B cell (primary cell): ENCODE measurements at places on chromosomes 3 and 15. TPM values are rescaled to one million over a fixed set of nuclear protein-coding genes. Genes with fewer than 3 reads are reported as not detected.

The COLQ gene
- 2.5 TPM in 2 replicates for polyA plus RNA-seq

The PPIB gene
- polyA plus RNA-seq: 176 and 179 TPM in 2 replicates

DNA sequence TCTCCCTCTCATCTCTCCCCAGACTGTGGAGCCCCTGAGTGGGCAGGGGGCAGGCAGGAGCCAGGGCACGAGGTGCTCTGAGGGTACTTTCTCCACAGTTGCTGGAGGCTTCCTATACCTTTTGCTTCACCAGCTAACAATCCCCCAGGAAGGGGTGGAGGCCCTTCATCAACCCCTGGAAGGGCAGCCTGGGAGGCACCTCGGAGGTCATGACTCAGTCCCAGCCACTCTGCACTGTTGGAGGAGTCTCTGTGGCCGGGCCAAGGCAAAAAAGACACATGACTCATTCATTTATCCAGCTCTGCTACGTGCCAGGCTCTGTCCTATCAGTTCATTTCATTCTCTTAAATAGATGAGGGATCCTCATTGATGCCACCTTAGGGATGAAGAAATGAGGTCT is 15.6 kb upstream of the KY start:
- DNase-seq: no peak

DNA sequence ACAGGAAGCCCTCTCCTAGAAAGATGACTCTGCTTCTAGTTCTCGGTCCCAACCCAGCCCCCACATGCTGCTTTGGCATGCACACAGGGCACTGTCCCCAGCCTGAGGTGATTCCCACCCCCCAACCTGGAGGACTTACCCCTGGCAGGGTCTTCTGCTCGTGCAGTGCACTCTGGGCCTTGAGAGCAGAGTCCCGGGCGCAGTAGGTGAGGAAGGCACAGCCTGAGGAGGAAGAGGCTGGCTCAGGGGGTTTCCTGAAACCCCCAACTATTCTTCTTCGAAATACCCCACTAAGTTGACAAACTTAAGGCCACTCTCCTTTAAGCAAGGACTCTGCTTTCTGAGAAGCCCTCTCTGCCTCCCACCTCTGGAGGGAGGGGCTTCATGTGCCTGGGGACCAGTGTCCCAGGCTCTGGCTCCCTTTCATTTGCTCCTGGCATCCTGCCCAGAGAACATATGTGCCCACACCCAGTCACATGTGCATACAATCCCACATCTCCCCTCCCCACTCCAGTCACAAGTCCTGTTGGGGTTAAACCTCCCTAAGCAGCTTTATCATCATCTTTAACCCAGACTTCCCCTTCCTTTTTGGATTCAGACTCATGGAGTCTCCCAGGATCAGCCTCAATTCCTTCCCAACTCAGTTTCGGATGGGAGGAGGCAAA is 4.1 kb downstream of the CELF6 start:
- DNase-seq: no peak

GRCh38 chr3:140443073-140443472 is 234.8 kb upstream of the TRIM42 start:
- DNase-seq: no peak

- no peak for DNase-seq
These were observed 96.4 kb upstream of the IGSF10 start for GRCh38 chr3:151557068-151557840.

DNA sequence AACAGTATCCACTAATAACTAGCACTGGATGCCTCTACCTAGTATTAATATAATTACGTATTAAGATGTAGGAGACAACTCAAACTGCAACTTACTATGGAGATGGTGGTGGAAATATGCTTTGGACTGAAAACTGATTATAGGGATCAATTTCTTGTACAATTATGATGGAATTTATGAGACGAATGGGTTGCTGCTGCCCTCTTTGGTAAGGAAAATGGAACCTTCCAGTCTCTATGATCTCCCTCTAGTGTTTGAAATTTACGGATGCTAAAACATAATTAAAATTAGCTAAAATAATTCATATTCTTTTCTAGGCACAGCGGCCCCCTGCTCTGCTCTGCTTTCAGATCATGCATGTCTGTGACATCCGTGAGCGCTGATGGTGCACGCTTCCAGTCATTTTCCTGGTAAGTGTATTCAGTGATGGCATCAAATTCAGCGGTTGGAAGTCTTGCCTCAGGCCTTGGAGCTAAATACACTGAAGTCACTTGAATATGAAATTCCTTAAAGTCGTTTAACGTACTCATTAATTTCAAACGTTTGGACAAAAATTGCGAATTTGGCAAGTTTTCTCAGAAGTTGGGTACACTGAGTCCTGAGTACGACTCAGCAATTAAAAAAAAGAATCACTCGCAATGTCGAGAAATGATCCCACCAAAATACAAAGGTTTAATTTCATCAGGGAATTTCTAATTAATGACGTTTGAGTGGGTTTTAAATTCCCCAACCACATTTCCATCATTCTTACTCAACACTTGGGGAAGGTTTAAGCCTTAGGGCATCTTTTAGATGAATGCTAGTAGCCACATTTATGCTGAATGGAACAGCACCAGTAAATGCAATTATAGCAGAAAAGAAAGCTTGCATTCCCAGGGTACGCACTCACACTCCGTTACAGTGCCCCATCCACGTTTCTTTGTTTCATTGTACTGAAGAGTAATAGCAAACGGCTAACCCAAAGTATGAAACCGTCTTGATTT is 132.6 kb downstream of the NR2F2 start:
- no peak for DNase-seq

GRCh38 chr15:73165844-73166243 is 113.6 kb downstream of the NEO1 start:
- DNase-seq: no peak

DNA sequence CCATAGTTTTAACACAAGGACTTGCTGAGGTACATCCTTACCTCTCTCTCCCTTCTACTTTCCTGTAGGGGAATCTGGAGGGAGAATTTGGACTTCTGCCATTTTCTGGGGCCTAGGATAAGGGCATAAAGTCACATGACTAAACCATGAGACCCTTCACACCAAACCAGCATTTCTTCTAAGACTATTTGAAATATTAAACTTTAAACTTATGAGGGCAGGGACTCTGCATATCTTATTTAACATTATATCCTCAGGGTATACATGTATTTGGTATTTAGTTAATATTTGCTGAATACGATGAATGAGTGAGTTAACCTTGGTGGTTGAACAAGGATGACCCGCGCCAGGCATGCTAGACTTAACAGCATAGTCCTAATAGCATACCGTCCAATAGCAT is 63.4 kb downstream of the USP13 start:
- no peak for DNase-seq

DNA sequence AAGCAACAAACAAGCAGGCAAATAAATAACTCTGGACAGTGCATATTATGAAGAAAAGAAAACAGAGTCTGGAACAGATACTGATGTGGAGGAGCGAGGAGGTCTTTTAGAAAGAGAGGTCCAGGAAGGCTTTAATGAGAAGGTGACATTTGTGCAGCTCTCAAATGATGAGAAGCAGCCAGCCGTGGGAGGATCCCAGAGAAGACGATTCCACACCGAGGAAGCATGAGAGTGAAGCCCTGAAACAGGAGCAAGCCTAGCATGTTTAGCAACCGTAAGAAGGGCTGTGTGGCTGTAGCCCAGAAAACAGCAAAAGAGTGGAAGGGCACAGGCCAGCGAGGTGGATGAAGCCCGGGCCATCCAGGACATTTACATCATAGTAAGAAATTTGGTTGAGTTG is 93.1 kb downstream of the RAD18 start:
- no peak for DNase-seq

GRCh38 chr15:32918547-32918946 is 200.7 kb downstream of the GREM1 start:
- DNase-seq: no peak

DNA sequence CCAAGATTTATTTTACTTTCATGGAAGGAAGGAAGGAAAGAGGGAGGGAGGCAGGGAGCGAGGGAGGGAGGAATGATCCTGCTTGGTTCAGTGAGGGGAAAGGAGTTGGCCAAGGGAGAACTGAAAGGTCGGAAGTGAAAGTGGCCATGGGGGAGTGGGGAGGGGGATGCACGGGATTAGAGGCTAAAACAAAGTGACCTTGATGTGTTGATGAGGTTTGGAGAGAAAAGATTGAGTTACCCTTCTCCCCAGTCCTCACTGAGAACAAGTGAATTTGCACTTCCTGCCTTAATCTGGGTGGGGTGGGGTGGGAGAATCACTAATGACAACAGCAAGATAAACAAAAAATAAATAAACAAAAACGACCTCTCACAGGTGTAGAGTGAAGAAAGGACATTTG is 212.0 kb upstream of the TLE3 start:
- no peak for DNase-seq

- DNase-seq: peak; percentile 83
These were observed 960 bp downstream of the MFN1 start for GRCh38 chr3:179348325-179349013.

DNA sequence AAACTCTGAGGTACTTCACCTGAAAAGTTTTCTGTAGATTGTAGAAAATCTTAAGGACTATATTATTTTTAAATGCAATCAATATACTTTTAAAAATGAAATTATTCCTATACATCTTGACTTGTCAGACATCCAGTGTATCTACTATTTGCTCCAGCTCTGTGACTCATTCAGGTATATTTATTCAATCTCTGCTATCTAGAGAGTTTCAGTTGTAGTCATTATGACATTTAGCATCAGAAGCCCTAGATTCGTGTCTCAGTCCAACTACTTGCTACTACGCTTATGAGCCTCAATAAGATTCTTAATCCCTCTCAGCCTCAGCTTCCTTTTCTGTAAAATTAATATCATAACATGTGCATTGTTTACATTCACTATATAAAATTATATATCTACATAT is 22.3 kb upstream of the EIF1B start:
- DNase-seq: no peak
